ENCODE measurements at places on chromosomes 1 and 21.
A peak's percentile ranks its signal among the peaks of the same experiment; 100 is the strongest.

DNA sequence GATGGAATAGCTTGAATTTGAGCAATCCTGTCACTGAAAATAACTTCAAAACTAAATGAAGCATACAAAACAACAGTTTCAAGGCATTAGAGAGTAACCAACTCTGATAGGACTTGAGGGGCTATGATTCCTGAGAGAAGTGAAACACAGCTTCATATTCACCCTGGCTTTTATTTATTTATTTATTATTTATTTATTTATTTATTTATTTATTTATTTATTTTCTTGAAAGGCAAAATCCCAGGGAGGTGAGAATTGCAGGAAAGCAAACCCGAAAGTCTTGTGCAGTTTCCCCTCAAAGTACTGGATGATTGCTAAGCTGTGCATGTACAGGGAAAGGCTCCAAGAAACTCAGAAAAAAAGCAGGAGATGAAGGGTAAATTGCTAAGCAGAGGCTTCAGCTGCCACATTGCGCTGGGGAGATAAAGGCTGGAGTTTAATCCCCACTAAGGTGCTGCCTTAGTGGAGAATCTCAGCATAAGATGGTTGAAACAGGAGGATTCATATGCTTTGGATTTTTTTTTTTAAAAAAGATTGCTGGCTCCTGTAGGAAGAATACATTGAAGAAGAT lies 72.9 kb upstream of the COL24A1 start:
- DNase-seq: no peak

DNA sequence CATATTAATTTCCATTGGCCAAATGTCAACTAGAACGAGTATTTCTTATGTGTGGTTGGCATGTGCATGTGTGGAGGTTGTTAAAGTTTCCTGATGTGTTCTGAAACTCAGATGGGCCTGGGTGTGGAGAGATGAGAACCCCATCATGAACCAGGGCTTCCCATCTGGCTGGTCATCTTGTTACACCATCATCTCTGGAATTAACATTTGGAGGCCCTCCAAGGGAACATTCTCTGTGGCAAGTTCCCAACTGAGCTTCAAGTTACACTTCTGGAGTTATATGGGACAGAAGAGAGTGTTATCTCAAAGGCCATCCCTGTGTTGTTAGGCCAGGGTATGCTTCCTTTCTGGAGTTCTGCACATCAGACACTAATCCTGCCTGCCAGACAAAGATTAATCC lies 183.6 kb downstream of the TTLL7 start:
- no peak for DNase-seq

DNA sequence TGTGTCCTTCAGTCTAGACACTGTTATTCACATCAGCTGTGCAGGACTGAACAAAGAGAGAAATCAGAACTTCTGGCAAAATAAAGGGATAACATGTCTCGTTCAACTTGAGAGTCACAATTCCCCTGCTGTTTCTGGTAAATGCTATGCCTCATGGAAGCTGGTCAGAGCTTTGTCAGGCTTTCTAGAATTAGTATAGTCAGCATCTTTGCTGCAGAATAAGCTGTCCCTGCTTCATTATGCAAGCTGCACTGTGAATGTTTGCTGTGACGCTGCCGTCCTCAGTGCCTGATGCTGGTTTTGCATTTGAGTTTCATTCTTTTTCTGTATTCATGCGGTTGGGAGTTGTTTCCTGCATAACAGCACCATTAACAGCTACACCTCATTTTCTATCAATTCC lies 96.4 kb upstream of the KCNJ6 start:
- DNase-seq: no peak

- no peak for DNase-seq
Observed at GRCh38 chr1:19639999-19640362, 4.1 kb upstream of the NBL1 start.

GRCh38 chr1:94303005-94303404 lies 65.6 kb upstream of the ARHGAP29 start:
- DNase-seq: no peak

DNA sequence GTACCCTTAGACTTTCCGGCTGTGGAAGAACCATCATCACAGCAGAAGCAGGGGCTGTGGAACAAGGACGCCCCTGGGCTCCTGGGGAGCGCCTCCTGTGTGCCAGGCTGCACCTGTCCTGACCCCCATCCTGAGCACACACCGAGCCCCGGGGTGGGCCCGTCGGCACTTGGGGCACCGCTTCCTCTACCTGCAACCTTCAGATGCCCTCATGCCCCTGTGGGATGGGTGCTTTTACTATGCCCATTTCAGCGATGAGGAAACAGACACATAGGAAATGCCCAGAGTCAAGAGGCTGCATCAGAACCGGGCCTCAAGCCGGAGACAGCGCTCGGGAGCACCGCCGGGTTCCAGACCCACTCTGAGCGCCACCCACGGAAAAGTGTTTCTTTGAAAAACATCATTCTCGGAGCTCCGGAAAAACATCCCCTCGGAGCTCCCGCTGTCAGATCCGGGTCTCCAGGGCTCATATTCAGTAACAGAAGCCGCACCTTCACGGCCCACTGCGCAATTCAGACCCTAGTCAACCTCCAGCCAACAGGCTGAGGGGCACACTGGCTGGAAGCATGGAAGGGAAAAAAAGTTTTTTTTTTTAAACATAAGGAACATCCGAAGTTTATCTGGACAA lies 8.0 kb downstream of the TPRG1L start:
- DNase-seq: no peak

- DNase-seq: peak; percentile 21
Observed at GRCh38 chr1:4020449-4020848, 120.4 kb upstream of the C1orf174 start.

GRCh38 chr1:205616563-205617293 lies 15.1 kb downstream of the ELK4 start:
- no peak for DNase-seq

GRCh38 chr1:20500716-20501115 lies 7.2 kb downstream of the MUL1 start:
- no peak for DNase-seq

GRCh38 chr1:197222025-197222685 lies 45.9 kb upstream of the CRB1 start:
- DNase-seq: no peak

- DNase-seq: no peak
Observed at GRCh38 chr1:64100791-64101190, 102.6 kb upstream of the UBE2U start.

GRCh38 chr1:109151146-109151990 lies 37.5 kb downstream of the ELAPOR1 start:
- no peak for DNase-seq

GRCh38 chr1:18828224-18828623 lies 31.2 kb downstream of the TAS1R2 start:
- DNase-seq: no peak

DNA sequence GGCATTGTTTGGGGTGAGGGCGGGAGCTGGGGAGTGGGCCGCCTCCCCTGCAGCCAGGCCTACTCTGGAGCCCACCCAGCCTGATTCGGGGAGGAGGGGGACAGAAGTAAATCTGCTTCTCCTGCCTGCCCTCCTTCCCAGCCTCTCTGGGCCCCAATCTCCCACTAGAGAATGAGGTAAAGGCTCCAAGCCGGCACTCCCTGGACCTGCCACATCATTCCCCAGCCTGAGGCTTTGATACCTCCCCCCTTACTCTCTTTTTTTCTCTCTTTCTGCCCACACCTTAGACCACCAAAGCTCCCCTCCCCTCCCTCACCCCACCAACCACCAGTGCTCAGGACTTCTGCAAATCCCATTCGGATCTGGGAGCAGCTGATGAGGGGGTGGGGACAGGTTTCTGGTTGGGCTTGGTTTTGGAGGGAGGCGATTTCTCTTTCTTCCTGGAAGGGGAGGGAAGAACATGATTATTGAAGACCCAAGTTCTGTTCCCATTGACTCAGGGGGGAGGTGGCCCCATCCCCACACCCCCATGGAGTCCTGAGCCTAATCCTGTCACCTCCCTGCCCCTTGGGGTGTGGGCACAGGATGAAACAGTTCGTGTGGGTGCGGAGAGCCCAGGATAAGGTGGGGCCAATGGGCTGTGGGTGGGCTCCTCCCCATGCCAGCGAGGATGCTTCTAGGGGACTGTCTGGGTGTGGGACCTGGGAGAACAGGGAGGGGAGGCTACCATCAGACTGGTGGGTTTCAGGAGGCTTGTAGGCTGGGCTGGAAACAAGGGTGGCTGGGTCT lies 1.3 kb downstream of the MAP7D1 start:
- DNase-seq: peak; percentile 66

DNA sequence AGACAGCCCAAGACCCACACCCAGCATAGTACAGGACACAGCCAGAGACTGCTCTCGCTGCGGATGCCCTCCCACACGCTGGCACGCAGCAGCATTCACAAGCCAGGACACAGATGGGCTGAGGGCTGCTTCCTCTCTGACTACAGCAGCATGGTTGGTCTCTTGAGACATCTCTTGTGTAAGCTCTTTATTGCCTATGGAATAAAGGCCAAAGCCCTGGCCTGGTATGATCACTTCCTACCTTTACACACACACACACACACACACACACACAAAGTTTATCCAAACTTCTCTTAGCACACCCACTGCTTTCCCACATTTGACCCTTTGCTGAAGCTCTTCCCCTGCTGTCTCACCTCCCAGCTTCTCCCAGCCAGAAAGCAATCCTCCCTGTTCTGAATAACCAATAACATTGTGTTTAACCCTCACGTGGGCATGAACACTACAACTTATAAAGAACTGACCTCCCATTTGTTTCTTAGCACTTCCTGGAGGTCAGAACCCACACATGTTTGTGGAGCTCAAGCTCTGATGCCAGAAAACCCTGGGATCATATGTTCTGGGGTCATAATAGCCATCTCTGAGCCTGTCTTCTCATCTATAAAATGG lies 1.2 kb upstream of the LUZP1 start:
- DNase-seq: no peak

- DNase-seq: peak; percentile 37
Observed at GRCh38 chr1:53341961-53342707, 14.3 kb upstream of the LRP8 start.

GRCh38 chr21:31710586-31710985 lies 21.3 kb downstream of the SCAF4 start:
- no peak for DNase-seq

GRCh38 chr21:35017256-35017655 lies 31.8 kb downstream of the RUNX1 start:
- peak; percentile 50 for DNase-seq

DNA sequence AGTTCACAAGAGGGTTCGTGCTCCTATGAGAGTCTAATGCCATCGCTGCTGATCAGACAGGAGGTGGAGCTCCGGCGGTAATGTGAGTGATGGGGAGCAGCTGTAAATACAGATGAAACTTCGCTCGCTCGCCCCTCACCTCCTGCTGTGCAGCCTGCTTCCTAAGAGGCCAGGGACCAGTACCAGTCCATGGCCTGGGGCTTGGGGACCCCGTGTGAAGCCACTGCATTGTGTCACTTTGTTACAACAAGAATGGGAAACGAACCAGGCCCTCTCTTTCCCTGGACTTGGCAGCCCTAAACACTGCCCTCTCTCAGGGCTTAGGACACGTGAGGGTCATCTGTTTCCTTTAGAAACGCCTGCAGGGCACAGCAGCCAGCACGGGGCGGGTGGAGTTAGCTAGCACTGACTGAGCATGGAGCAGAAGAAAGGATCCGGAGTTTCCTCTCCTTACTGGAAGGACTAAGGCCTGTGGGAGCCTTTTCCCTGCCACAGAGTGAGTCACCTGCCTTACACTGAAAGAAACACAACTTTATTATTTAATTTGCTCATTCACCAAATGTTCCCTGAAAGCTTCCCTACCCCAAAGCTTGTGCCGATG lies 185.2 kb upstream of the TMEM51 start:
- DNase-seq: no peak

DNA sequence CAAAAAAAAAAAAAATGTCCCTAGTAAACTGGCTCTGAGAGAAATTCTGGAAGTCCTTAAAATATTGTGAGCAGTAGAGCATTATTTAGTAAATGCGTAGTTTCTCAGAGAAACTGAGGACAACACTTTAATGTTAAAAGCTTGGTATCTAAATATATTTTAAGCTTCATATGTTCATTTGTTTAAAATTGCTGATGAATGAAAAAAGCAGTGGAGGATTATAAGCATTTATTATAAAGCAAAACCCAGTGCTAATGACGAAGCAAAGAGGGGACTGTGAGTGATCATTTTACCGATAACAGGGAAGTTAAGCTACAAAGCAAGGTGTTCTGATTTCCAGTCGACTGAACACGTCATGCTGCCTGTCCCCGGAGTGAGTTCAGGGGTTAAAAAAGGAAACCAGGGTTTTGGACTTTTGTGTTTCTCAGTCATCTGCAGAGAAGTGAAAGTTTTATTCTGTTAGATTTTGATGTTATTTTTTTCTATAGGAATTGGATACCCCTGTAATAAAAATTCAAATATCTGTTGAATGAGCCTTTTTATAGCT lies 64.5 kb upstream of the SCCPDH start:
- DNase-seq: no peak
